GM12878 (cell line): ENCODE measurements at places on chromosomes 5 and 9.

- no peak for DNase-seq
Observed at GRCh38 chr9:650362-650761, 191.1 kb upstream of the DMRT1 start.

GRCh38 chr5:2030131-2030530 lies 147.4 kb upstream of the IRX4 start:
- DNase-seq, result no peak

DNA sequence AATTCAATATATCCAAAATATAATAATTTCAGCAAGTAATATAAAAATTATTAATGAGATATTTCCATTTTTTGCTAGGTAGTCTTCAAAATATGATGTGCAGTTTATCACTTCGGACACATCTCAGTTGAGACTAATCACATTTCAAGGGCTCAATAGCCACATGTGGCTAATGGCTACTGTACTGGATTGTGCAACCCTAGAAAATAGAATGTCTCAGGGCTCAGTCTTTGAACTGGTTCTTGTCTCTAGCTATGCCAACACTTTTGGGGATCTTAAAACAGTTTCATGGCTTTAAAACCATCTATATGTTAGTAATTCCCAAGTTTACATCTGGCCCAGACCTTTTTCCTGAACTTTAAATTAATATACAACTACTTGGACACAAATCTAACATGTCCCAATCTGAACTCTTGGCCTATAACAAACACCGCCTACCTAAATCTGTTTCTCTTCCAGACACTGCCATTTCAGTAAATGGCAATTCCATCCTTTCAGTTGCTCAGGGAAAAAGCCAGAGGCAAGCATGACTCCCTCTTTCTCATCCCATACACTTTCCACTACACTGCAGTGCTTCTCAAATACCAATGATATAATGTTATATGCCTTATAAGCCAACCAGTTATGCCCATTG lies 18.8 kb downstream of the PTAR1 start:
- no peak for DNase-seq

GRCh38 chr5:103450333-103451061 lies 112.1 kb downstream of the NUDT12 start:
- DNase-seq, result no peak

DNA sequence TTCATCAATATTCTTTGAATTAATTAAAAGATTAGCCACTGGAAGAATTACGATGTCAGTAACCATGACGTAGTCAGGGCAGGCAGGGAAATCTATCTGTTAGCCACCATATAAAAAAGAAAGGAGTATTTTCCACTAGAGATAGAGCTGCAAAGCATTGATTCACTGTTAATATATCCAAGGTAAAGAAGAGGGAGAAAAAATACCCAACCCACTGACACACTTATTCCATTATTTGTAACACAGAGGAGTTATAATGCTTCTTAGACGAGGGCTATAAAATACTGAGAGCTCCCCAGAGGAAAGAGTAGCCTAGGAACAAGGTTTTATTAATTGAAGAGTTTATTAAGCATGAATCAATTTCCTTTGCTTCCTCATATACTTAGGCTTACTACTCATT lies 382.2 kb upstream of the CDH6 start:
- no peak for DNase-seq

DNA sequence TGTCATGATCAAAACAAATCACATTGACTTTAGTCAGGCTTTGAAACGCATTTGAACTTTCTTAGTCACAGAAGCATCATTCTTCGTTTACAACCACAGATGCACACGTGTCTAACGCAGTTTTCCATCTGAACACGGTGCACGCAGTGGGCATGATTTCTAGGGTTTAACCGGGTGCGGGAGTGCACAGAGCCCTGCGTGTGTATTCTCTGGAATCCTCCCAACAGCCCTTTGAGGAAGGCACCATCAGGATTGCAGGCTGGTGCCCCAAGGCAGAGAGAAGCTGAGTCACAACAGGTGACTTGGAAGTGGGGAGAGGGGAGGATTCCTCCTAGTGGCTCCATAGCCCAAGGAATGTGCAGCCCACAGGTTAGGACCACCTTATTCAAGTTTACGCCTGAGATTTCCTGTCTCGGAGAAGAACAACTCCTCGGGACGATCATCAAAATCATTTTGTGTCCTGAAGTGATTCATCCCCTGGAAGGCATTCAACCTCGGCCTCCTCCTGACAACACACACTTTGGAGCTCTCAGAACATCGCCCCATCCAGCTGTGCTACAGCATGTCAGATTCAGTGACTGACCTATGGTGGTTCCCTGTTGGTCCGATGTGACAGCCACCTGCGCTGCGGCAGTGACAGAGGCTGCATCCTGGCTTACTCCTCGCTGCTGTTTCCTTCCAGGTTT lies 13.1 kb downstream of the ROPN1L start:
- DNase-seq, result no peak

- DNase-seq, result no peak
Observed at GRCh38 chr5:133340002-133340755, 272.2 kb downstream of the FSTL4 start.

DNA sequence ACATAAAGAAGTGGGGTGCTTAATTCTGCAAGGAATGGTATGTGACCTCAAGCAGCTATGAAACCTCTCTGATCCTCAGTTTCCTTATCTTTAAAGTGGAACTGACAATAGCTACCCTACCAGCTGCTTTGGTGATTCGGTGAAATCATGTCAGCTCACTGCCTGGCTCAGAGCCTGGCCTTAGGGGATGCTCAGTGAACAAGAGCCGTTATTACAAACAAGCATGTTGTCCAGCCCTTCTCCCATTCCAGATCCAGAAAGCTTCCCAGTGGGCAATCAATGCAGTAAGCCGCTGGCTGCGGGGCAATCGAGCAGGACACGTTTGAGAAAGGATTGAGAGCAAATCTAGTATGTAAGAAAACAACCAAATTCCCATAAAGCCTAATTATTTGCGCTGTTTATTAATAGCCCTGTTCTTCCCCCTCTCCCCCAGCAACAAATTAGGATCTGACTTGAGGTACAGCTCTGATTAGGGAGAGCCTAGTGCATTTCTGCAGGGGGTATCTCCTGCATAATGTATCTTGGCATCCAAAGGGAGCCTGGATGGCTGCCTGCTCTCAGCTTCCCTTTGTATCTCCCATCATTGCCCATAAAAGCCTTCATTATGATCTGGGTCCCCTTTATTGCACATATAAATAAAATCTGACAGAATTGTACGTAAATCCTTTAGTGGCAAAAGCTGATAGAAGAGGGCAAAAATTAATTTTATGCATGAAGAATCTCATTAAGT lies 371.4 kb downstream of the TMEM232 start:
- DNase-seq, result no peak

- no peak for DNase-seq
Observed at GRCh38 chr5:169851321-169851850, 128.9 kb downstream of the INSYN2B start.

DNA sequence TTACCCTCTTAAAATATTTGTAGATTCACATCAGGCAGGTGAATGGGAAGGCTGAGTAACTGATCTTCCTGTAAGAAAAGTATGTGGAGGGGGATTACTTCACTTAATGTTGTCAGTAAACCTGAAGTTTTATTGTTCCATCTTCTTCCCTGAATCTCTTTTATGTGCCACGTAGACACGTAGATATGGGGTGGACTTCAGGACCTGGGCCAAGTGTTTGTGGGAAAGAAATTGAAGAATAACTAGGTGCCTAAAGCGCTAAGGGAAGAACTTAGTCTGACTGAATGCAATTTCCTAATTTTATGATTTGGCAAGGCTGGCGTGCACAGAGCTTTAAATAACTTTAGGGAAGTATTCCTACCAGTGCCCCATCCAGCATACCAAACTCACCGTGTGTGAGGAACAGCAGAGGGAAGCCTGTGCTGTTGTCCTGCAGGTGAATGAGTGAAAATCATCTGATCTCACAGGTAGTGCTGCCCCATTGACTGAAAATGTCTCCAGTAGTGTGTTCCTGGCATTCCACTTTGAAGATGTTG lies 323.4 kb downstream of the KDM4C start:
- DNase-seq, result no peak

DNA sequence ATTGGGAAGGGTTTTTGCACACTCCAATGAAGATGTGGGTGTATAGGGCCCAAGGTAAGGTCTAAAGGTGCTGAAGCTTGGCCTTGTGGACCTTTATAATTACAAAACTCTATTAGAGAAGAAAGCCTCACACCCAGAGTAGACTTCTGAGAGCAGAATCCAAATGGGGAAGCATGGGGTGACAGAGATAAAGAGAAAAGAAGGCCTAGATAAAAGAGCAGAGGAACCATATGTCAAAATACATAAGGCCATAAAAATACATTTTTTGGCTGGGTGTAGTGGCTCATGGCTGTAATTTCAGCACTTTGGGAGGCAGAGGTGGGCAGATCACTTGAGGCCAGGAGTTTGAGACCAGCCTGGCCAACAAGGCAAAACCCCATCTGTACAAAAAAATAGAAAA lies 27.4 kb upstream of the TCERG1 start:
- DNase-seq, result no peak

- peak; percentile 86 for DNase-seq
Observed at GRCh38 chr9:98575379-98576346, 133.1 kb downstream of the GABBR2 start.

GRCh38 chr9:26812217-26812616 lies 80.4 kb downstream of the CAAP1 start:
- DNase-seq, result peak; percentile 35

DNA sequence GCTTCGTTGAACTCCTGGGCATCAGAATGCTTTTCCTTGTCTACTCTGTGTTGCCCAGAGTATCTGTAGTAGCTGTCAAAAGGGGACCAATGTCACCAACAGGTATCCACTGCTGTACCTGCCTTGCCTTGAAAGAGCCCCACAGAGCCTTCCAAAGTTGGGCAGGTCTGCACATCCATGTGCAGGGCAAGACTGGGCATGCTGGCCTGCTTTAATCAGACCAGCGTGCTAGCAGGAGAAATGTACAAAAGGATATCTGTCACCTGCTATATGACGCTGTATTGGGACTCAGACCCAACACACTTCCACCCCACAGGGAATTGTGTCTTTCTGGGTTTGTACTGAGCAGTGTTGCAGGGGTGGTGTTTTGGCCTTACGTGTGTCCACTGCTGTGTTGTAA lies 11.9 kb downstream of the DELE1 start:
- no peak for DNase-seq

GRCh38 chr5:168125445-168126199 lies 165.8 kb upstream of the WWC1 start:
- DNase-seq, result no peak

- DNase-seq, result no peak
Observed at GRCh38 chr5:94276751-94277150, 341.7 kb downstream of the KIAA0825 start.

DNA sequence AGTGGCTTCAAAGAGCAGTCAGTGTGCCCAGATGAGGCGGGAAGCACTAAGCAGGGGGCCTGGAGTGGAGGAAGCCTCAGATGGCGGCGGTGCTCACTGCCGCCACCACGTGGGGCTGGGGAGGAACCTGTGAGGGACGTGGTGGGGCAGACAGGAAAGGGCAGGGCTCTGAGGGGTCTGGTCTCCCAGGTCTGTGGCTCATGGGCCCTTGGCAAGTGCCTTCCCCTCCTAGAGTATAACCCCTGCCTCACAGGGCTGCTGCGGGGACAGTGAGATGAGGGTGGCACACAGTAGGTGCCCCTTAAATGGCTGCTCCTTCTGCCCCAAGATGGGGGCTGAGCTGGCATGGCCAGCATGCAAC lies 26.6 kb downstream of the NR5A1 start:
- DNase-seq, result no peak

- DNase-seq, result no peak
Observed at GRCh38 chr5:102545175-102545574, 46.4 kb upstream of the SLCO6A1 start.

DNA sequence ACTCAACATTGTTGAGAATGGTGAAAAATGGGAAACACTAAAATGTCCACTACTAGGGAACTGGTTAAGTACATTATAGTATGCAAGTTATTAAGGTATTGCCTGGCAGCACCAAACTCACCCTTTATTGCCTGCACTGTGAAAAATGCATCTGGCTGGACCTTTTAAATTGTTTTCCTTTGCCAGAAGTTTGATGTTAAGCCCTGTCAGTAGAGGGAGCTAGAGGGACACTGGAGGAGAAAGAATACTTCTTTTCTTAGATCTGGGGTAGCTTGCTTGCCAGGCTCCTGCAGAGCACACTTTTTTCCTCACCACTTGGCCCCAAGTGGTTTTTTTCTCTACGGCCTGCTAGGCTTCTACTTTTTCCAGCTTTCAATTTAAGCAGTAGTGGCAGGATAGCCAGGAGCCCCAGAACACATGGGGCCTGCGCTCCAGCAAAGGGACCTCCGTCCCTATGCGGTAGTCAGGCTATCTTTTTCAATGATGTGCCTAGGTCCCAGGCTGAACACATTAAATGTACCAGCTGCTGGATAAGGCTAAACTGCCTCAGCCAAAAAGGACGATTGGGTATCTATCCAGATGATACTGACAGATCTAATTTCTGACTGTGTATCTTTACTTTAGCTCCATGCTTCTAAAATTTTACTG lies 8.0 kb upstream of the HABP4 start:
- DNase-seq, result no peak

GRCh38 chr9:127580879-127581475 lies 31.1 kb upstream of the STXBP1 start:
- DNase-seq, result no peak

GRCh38 chr5:84372066-84372695 lies 12.5 kb downstream of the EDIL3 start:
- no peak for DNase-seq

DNA sequence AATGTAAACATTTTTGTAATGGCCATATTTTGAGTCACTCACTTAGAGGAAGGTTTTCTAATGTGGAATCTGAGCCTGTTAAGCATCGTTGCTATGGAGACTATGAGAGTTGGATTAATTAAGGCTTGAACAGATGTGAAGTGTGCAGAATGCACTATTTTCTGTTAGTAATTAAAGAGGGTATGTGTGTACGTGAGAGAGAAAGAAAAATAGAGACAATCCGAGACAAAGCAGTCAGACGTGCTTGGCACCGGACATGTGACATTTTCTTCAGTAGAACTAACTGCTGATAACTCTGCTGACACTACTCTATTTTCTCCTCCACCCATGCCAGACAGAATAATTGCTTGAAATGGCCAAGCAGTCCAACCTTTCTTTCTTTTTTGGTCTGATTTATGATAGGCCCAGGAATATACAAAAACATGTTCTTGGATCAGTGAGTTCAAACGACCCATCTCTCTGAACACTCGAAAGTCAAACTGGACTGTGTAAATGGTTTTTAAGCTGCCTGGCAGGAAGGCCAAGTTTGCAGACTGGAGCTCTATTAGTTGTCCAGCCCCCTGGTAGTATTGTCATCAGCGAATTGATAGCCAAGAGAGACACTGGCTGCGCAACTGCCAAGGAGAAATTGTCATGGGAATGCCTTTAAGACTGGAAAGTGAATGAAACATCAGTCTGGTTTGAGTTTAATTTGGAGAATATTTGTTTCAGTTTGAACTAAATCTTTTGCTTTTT lies 322.1 kb downstream of the ARHGEF28 start:
- DNase-seq, result no peak

- no peak for DNase-seq
Observed at GRCh38 chr9:78668148-78668832, 371.4 kb downstream of the PSAT1 start.

GRCh38 chr5:14914623-14915260 lies 43.2 kb upstream of the ANKH start:
- DNase-seq, result no peak
